Mononuclear cell (primary cell): ENCODE measurements at places on chromosomes 1 and 21. TPM values are rescaled to one million over a fixed set of nuclear protein-coding genes. Genes with fewer than 3 reads are reported as not detected.

The B3GALT5 gene
- not detected for total RNA-seq

The UBQLN4 gene
- 7.1 TPM for total RNA-seq

The FCRL2 gene
- total RNA-seq, result 4.0 TPM

The AGO3 gene
- 19.5 TPM for total RNA-seq
